ENCODE measurements at places on chromosomes 12 and 14. TPM values are rescaled to one million over a fixed set of nuclear protein-coding genes. Genes with fewer than 3 reads are reported as not detected.
A peak's percentile ranks its signal among the peaks of the same experiment; 100 is the strongest.

TEX22 gene
- total RNA-seq: 2.9 TPM

GRCh38 chr12:107374161-107374840 is 281.0 kb upstream of the CRY1 start:
- H3K27ac ChIP-seq: no peak overlapping the region
- H3K4me1 ChIP-seq: peaks cover 57% of the 10 kb centered on the region
- H3K36me3 ChIP-seq: no peaks in the 10 kb centered on the region
- H3K4me3 ChIP-seq: no peak overlapping the region
- no peak for DNase-seq
- no peaks in the 10 kb centered on the region for H3K27me3 ChIP-seq

- DNase-seq: no peak
- H3K27me3 ChIP-seq: no peaks in the 10 kb centered on the region
- no peaks in the 10 kb centered on the region for H3K36me3 ChIP-seq
- H3K27ac ChIP-seq: no peak overlapping the region
- no peaks in the 10 kb centered on the region for H3K4me1 ChIP-seq
- no peak overlapping the region for H3K4me3 ChIP-seq
Measured at GRCh38 chr12:65892841-65893251, 68.6 kb downstream of the HMGA2 start.

GRCh38 chr12:12072064-12072760 is 1.5 kb downstream of the BCL2L14 start:
- peak; percentile 5 for DNase-seq
- H3K4me1 ChIP-seq: peaks cover 16% of the 10 kb centered on the region
- no peak overlapping the region for H3K27ac ChIP-seq
- no peaks in the 10 kb centered on the region for H3K36me3 ChIP-seq
- H3K4me3 ChIP-seq: peak overlapping the region; percentile 55

DNA sequence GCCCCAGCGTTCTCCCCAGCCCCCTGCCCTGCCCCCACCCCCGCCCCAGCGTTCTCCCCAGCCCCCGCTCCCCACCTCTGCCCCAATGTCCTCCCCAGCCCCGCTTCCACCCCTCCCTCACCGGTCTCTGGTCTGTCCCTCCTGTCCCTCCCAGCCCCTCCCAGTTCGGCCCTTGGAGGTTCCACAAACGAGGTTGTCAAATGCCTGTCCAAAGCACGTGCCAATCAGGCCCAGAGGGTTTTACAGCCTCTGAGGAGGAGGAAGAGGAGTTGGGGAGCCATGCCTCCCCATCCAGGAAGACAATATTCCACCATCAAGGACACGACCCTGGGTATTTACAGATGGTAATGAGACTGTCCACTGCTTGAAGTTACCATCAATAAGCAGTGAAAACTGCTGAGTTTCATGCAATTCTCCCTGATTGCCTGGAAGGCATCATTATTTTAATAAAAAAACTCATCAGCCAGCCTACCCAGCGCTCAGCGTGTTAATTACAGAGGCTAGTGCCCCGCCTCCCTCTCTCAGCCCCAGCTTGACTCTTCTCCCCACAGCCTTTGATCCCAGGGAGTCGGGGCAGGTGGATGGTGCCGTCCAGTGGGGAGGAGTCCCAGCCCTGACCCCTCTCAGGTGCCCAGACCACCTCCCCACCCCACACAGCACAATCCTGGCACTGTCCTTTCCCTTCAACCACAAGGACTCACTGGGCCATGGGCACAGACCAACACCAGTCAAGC is 30.6 kb upstream of the C14orf180 start:
- H3K27ac ChIP-seq: no peak overlapping the region
- DNase-seq: peak; percentile 39
- no peaks in the 10 kb centered on the region for H3K27me3 ChIP-seq
- no peak overlapping the region for H3K4me3 ChIP-seq
- no peaks in the 10 kb centered on the region for H3K36me3 ChIP-seq
- no peaks in the 10 kb centered on the region for H3K4me1 ChIP-seq

Data from CD8-positive, alpha-beta memory T cell (primary cell).